ENCODE measurements at places on chromosomes 13 and 19.

GRCh38 chr19:18440415-18440877 is 2.5 kb upstream of the ISYNA1 start:
- no peak for DNase-seq

GRCh38 chr13:37601648-37602440 is 3.3 kb upstream of the POSTN start:
- DNase-seq, result no peak

DNA sequence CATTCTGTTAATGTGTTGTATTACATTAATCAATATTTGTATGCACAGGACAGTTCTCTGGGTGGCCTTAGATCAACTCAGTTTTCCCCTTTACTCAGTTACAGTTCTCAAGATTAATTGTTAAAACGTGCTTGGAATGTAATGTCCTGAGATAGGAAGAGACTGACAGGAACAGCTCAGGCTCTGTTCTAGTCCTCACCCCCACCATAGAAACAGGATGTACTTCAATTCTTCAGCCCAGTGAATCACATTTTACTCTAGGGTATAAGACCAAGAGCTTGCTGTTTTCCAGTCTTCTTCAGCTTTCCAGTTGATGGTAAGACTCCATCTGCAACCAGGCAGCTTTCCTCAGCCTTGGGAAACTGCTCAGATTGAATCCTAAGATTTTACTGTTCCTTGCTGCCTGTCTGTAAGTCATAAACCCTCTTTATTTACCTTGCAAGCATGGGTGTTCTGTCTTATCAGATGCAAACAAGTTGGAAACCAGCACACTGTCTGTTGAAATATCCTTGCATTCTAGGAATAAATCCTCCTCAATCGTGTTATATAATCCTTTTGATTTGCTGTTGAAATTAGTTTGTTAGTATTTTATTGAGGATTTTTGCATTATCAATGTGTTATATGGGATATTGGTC is 836.9 kb upstream of the PCDH9 start:
- no peak for DNase-seq

DNA sequence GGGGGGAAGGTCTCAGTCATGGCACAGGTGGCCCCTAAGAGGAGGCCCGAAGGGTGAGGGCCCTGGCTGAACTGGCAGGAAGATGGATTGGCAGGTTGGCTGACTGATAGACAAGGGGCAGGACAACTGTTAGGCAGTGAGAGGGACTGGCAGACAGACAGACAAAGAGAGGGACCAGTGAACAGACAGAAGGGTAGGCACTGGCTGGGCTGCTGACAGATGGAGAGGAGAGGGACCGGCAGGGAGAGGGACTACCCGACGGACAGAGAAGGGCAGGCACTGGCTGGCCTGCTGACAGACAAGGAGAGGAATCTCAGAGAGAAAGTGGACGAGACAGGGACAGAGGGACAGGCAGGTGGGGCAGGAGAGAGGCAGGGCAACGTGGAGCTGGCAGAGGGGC is 31.8 kb upstream of the EHD2 start:
- DNase-seq, result no peak

GRCh38 chr13:54627646-54628372 is 1599.2 kb downstream of the OLFM4 start:
- no peak for DNase-seq

DNA sequence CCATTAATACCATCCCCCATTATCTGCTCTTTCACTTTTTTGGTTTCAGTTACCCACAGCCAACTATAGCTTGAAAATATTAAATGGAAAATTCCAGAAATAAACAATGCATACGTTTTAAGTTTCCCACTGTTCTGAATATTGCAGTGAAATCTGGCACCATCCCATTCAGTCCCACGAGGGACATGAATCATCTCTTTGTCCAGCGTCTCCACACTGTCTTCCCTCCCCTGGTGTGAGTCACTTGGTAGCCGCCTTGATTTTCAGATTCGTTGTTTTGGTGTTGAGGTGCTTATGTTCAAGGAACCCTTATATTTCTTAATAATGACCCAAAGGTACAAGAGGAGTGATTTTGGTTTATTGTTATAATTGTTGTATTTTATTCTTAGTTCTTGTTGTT is 246.1 kb downstream of the DCT start:
- no peak for DNase-seq

DNA sequence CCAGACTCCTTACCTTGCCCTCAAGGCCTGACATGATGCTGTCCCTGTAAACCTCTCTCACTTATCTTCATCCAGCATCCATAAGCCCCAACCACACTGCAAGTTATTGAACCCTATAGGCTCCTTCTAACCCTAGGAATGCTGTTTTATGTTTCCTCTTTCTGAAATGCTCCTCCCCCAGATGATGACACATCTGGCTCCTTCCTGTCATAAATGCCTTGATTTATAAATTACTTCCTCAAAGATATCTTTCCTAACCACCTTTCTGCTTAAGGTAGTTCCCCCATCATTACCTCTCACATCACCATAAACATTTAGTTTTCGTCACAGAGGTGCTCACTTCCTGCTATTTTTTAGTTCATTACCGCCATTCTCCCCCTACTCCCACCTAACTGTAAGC is 12.3 kb downstream of the RUBCNL start:
- DNase-seq, result no peak

- DNase-seq, result no peak
Observed at GRCh38 chr19:6811906-6812305, 39.4 kb downstream of the VAV1 start.

GRCh38 chr19:35205733-35206323 is 22.7 kb downstream of the FAM187B start:
- no peak for DNase-seq

DNA sequence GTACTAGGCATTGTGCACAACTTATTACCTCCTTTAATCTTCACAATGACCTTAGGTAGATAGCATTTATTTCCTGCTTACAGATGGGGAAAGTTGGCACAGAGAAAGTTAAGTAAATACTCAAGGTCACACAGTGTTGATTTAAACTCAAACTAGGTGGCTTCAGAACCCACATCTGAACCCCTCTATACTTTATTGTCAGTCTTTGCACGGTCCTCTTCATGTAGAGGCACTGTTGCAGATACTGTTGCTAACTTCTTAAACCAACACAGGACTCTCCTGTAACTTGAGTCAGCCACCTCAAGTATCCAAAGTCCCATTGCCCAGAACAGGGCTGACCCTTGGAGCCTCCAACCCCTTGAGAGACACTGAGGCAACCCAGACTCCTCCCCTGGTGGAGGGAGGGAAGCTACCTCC is 48.8 kb downstream of the FRY start:
- no peak for DNase-seq

DNA sequence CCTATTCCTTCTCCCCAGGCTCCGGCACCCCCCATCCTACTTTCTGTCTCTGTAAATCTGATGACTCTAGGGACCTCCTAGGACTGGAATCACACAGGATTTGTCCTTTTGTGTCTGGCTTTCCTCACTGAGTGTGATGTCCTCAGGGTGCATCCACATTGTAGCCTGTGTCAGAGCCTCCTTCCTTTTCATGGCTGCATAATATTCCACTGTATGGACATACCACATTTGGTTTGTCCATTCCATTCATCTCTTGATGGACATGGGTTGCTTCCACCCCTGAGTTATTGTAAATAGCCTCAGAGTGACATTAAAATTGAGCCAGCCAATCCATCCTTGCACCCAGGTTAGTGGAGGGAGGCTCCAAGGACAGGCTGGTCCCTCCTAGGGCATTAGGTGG is 22.8 kb upstream of the NMRK2 start:
- no peak for DNase-seq

GRCh38 chr19:45472563-45473366 is 5.0 kb downstream of the FOSB start:
- no peak for DNase-seq

- no peak for DNase-seq
Observed at GRCh38 chr13:40480012-40480914, 186.2 kb downstream of the FOXO1 start.

Data from stimulated activated CD8-positive, alpha-beta memory T cell treated with anti-CD3 and anti-CD28 coated beads, Interleukin-2, amount 100 ng/mL, for 1 hour (primary cell).